ENCODE measurements at places on chromosomes 3 and 15.

DNA sequence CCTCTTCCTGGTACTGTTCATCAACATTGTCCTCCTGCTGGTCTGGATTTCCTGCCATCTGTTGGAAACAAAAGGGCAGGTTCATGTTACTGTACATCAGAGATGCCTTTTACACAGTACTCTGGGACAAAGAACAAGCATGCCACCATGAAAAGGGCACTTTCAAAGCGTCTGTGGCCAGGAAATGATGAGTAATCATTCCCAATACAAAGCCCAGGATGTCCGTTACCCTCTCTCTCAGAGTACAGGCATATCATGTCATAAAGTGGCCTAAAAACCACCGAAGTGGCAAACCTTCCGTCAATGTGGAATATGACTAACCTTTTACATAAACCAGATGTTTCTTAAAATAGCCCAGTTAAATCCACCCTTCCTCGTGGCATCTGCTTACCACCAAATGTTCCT, 71.2 kb downstream of the GOLIM4 start:
- no peak for DNase-seq

DNA sequence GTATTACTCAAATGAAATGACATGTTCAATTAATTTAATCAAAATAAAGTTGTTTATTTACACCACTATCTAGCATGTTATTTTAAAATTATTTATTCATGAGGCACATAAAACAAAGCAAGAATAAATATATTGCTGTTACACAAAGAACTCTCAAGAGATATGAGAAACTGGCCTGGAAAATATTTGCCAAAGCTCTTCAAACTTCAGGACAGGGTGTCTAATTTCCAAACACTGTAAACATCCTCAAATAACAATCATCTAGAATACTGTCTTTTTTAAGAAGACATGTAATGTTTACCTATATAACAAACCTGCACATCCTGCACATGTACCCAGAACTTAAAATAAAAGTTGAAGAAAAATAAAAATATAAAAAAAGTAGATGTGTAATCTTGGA, 876.6 kb downstream of the TUSC7 start:
- no peak for DNase-seq

- DNase-seq: peak; percentile 21
These were observed 452.8 kb upstream of the THBS1 start for GRCh38 chr15:39127925-39128617.

DNA sequence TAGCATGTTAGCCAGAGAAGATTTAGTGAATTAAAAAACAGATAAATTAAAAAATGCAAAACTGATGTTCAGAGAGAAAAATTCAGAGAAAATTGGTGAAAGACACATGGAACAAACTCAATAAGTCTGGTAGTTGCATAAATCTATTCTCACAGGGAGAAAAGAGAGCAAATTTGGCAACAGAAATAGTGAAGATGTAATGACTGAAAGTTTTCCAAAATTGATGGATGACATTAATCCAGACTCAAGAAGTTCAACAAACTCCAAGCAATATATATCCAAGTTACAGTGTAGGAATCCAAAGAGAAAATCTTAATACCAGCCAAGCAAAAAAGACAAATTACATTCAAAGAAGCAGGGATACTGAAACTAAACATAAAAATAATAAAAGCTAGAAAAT, 302.7 kb upstream of the ARPP21 start:
- DNase-seq: no peak

GRCh38 chr3:65497236-65497635, 541.5 kb downstream of the MAGI1 start:
- no peak for DNase-seq

DNA sequence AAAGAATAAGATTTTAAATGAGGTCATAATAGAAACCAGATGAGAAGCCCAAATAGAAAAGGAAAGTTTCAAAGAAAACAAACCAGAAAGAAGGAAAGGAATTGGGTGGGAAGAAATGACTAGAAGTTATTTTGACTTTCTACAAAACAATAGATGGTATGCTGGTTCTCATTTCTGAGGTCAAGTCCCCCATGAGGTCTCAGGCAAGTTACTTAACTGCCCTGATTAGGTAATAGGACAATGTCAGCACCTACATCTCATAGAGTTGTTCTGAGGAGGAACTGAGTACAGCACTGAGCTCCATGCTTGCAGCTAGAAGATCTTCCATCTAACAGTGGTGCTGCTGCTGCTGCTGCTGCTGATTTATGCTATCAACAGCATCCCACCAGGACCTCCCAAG, 185.9 kb downstream of the ERC2 start:
- no peak for DNase-seq

DNA sequence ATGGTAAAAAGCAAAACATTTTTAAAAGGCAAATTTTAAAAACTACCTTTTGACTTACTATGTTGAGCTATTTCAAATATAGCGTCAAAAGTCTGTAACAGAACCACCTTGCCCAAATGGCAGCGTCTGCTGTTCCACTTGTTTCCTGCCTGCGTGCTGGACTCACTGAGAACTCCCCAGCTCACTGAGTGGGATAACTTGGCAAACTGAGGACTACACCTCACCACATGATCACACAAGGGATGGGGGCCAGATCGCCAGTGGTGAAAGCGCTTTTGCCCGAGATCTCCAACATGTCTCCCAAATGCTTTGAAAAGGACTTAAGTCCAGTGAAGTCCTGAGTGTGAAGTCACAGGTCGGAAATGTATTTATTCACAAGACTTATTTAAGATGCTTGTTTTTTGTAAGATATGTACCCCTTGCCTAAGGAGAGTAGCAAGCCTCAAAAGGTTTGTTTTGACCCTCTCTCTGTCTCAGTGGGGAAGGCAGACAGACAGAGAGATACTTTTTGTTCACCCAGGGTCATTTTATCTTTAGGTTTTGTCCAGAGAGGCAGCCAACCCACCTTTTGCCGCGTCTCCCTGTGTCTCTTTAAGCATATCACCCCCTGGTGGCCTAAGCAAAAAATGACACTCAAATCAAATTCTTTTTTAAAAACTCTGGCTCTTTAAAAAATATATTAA, 192.6 kb downstream of the PDZRN3 start:
- DNase-seq: peak; percentile 4

GRCh38 chr3:72390841-72391240, 457.4 kb downstream of the SHQ1 start:
- DNase-seq: no peak

All from HuH-7 (cell line).